Activated naive CD8-positive, alpha-beta T cell treated with anti-CD3 and anti-CD28 coated beads, Interleukin-2, amount 10 ng/mL, durations not matched to agents 7 days and 5 days (primary cell): ENCODE measurements at places on chromosomes 13 and 19. TPM values are rescaled to one million over a fixed set of nuclear protein-coding genes. Genes with fewer than 3 reads are reported as not detected.

GRCh38 chr19:43936188-43936587, 1.1 kb upstream of the ZNF45 start:
- H3K27me3 ChIP-seq: no peaks in the 10 kb centered on the region
- DNase-seq: no peak
- peaks cover 13% of the 10 kb centered on the region for H3K4me1 ChIP-seq
- peaks cover 22% of the 10 kb centered on the region for H3K36me3 ChIP-seq
- no peak overlapping the region for H3K27ac ChIP-seq

DNA sequence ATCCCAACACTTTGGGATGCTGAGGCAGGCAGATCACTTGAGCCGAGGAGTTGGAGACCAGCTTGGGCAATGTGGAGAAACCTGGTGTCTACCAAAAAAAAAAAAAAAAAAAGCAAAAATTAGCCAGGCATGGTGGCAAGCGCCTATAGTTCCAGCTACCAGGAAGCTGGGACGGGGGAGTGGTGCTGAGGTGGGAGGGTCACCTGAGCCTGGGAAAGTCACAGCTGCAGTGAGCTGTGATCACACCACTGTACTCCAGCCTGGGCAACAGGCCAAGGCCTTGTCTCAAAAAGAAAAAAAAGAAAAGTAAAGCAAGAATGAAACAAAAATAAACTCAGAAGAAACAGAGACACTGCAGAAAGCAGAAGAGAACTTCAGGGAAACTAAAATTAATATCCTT, 31.6 kb downstream of the MTRF1 start:
- no peak overlapping the region for H3K27ac ChIP-seq

Gene ZNF578
- total RNA-seq: 4.7 TPM

Gene KIR3DL2
- total RNA-seq: 0.23 TPM

Gene ZNF723
- total RNA-seq: not detected
